Thymus (tissue), 14 donors: ENCODE measurements at places on chromosomes 2 and 18. TPM values are rescaled to one million over a fixed set of nuclear protein-coding genes. Genes with fewer than 3 reads are reported as not detected.

DUSP19 gene
- total RNA-seq = 2.8 TPM

GRCh38 chr2:69244882-69245281, 142.1 kb downstream of the GFPT1 start:
- no peak for DNase-seq
- H3K27me3 ChIP-seq = no peaks in the 10 kb centered on the region
- no peaks in the 10 kb centered on the region for H3K4me1 ChIP-seq
- no peak overlapping the region for H3K27ac ChIP-seq
- no peaks in the 10 kb centered on the region for H3K36me3 ChIP-seq

DNA sequence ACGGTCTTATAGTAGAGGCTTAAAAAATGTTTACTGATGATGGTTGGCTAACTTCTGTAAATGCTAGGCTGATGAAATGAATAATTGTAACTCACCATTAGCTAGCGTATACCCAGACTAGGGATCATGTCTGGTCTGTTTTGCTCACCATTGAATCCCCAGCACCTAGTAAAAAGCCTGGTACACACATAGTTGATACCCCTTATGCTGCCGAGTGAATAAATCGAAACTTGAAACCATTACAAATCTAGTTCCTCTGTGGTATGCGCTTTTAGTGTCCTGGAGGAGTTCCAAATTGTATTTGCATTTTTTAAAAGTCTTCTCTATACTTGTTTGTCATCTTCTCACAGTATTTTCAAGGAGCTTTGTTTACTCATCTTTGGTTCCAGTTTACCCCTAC, 1.3 kb downstream of the TAF1B start:
- DNase-seq = no peak
- peaks cover 22% of the 10 kb centered on the region for H3K36me3 ChIP-seq
- no peak overlapping the region for H3K27ac ChIP-seq
- H3K4me1 ChIP-seq = peaks cover 4% of the 10 kb centered on the region
- H3K4me3 ChIP-seq = peak overlapping the region; percentile 75

CHST10 gene
- total RNA-seq = 7.1 TPM

FBXO41 gene
- 2.8 TPM for total RNA-seq

DNA sequence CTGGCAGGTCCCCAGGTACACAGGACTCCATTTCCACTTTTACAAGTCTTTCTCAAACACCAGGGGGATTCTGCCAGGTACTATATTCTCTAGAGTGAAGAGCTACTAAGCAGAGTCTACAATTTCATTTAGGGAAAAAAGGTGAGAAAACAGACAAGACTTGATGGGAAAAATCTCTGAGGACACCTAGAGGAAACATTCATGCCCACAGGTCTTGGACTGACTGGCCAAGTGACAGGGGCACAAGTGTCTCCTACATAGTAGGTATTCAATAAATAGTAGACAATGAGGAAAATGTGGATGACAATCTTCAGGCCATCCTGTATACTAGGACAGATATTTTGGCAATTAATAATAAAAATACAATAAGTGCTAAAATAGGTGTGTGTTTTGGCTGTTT, 228.6 kb downstream of the CLIP4 start:
- DNase-seq = no peak
- no peaks in the 10 kb centered on the region for H3K4me1 ChIP-seq
- H3K27ac ChIP-seq = no peak overlapping the region
- no peaks in the 10 kb centered on the region for H3K36me3 ChIP-seq
- H3K4me3 ChIP-seq = no peak overlapping the region

DNA sequence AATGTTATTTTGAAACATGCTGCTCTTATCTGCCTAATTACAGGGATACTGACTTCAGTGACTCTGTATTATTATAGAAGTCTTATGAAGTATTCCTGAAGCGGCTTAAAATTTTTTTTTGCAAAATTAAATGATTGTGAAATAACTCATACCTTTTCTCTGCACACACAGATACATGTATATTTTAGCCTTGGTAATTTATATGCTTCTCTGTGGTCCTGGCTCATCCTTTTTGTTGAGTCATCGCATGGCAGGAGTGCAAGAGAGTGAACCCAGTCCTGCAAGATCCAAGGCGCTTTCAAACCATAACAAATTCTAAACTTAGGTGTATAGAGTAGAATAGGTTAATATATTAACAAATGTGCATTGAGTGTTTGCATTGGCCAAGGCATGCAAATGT, 8.6 kb downstream of the CCNT2 start:
- no peaks in the 10 kb centered on the region for H3K36me3 ChIP-seq
- H3K4me3 ChIP-seq = no peak overlapping the region
- no peak overlapping the region for H3K27ac ChIP-seq
